ENCODE measurements at places on chromosomes 3 and 15.

DNA sequence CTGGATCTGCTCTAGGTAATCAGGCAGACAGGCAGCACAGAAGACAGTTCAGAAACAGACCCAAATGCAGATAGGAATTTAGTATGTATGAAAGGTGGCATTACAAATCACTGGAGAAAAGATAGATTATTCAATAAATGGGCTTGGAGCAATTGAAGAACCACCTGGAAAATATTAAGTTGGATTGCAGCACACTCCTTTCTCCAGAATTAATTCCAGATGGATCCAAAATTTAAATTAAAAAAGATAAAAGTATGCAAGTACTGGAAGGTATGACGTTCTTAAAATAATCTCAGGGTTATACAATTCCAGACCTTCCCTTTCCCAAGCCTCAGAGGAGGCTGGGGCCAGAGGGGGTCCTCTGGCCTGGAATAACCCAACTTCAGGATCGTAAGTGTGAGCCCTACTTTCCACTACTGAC lies 32.5 kb downstream of the HRH1 start:
- no peak for DNase-seq

DNA sequence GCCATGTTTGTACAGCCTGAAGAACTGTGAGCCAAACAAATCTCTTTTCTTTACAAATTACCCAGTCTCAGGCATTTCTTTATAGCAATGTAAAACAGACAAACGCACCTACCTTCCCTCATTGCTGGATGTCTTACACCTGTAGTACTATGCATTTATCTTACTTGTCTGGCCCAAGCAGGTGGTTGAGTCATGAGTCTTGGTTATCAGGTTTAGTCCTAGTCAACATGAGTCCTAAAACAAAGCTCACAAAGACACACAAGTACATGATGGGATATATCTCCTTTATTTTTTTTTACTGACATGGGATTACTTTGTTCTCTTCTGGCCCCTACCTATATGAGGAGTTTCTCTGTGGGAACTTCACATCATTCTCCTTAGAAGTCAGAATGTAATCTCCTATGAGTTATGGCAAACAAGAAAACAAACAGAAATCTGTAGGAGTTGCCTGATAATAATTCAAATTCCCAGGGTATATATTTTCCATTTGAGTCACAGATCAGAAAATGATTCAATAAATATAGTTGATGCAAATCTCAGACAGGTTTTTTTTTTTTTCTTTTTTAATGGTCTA lies 33.6 kb upstream of the PLSCR2 start:
- no peak for DNase-seq

GRCh38 chr15:98946301-98947255 lies 61.0 kb downstream of the PGPEP1L start:
- DNase-seq = no peak

DNA sequence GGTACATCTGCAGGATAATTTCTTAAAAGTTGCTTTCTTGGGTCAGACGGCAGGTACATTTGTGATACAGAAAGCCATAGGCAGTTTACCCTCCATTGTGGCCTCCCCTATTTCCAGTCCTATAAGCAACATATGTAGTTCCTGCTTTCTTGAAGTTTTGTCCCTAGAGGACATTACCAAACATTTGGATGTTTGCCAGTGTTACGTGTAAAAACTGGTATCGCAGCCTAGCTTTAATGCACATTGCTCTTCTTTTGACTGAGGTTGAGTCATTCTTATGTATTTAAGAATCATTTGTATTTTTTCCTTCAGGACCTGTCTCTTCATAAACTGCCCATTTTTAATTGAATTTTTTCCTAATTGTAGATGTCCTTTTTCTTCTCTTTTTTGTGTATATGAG lies 114.3 kb downstream of the DIPK2A start:
- no peak for DNase-seq

DNA sequence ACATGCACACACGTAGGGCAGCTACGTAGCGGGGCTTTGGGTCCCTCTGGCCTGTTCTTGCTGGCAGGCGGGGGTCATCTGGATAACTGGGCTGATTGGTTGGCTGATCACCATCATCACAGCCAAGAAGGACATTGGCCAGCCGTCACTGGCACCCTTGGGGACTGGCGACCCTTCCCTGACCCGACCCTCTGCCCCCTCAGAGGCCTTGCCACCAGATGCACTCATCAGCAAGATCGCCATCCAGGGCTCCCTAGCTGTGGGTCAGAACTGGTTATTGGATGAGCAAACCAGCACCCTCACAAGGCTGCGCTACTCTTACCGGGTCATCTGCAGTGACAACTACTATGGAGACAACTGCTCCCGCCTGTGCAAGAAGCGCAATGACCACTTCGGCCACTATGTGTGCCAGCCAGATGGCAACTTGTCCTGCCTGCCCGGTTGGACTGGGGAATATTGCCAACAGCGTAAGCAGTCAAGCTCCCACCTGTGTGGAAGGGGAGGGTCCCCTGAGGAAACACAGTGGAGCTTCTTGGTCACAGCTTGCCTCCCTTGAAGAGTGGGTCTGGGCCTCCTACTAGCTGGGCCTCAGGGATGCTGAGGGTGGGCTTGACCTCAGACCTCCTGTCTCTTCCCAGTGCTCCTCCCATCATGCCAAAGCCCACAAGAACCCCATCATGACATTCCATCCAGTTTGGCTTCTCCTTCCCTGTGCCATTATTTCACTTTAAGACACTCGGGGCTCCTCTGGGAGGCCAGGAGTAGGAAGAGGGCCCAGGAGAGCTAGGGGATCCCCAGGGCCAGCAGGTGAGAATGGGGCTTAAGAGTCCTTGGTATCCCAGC lies 2.4 kb downstream of the DLL4 start:
- no peak for DNase-seq

GRCh38 chr3:15331606-15332404 lies 581 bp downstream of the SH3BP5 start:
- peak; percentile 43 for DNase-seq

DNA sequence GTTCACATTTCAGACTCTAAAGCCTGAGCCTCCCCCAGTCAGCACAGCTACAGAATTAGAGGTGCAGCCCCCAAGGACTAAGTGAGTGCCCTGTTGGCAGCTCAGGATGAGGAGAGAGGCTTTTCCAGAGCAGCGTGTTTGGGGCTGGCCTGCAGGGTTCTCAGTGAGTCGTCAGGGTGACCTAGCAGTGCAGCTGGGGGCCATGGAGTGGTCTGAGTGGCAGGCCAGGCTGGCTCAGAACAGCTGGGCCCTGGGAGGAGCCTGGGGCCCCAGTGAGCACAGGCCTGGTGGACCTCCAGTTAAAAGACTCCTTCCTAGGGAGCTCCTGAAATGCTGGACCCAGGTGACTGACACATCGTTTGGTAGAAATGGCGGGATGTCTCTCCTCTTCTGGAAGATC lies 108.3 kb downstream of the SLC49A4 start:
- no peak for DNase-seq

DNA sequence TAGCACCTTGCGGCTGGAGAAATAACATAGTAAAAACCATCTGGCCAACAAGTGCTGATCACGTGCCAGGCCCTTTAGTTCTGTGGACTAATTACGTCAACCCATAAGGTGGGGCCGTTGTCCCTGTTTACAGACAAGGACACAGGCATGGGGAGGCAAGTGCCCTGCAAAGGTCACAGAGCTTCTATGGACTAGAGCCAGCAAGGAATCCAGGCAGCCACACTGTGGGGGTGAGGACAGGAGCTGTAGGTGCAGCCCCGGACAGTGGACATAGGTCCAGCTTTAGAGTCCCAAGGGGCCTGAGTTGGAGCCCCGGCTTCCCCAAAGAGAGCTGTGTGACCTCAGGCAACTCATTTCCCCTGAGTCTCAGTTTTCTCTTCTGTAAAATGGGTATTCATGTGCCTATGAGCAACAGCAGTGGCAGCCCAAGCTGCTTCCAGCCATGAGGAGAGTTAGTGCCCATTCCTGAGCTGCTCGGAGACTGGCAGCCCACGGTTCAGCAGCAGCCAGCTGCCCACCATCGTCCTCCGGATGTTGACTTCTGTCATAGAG lies 13.9 kb downstream of the CHST13 start:
- DNase-seq = no peak

DNA sequence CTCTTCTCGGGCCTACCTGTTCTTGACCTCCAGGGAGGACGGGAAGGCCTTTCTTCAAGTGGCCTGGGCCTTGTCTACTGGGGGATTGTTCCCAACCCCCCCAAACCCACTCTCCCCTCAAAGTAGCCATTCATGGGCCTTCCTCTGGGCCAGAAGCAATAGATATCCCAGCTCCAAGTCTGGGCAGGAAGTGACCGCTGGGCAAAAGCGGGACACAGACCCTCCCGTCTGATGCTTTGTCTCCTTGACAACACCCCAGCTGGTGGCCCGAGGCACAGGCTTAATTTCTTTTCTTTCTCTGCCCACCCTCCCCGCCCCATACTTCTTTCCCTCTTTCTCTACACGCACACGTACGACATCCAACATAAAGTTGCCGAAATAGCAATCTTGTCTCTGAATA lies 41.4 kb upstream of the FEZF2 start:
- DNase-seq = no peak

DNA sequence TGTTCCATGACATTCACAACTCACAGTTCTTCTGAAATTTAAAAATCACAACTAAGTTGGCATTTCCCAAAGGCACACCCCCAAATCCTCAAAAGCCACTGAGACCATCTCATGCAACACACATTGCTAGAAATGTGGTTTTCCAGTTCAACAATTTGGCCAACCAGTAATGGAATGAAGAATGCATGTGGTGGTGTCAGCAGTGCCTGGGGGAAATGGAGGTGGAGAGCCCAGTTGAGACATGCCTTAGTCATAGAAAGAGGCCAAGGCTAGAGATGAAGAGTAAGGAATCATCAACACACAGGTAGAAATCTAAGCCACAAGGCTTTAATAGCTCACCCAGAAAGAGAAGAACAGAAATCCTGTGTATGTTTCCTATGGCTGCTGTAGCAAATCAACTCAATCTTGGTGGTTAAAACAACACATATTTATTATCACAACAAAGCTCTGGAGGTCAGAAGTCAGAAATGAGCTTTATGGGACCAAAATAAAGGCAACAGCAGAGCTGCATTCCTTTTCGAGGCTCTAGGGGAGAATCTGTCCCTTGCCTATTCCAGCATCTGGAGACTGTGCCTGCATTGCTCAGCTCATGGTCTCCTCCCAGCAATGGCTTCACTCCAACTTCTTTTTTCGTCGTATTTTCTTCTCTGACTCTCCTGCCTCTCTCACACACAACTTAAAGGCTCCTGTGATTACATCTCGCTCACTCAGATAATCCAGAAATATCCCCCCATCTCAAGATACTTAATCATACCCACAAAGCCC lies 54.0 kb downstream of the SNTN start:
- no peak for DNase-seq

- no peak for DNase-seq
Measured at GRCh38 chr3:72214066-72214951, 429.4 kb upstream of the PROK2 start.

DNA sequence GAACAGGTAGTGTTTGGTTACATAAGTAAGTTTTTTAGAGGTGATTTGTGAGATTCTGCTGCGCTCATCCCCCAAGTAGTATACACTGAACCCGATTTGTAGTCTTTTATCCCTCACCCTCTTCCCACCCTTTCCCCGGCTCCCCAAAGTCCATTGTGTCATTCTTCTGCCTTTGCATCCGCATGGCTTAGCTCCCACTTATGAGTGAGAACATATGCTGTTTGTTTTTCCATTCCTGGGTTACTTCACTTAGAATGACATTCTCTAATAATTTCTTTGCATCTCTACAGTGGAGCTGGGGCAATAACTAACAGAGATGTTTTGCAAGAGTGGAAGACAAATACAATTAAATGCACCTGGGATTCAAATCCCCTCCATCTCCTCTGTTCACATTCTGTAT lies 93.2 kb downstream of the TP63 start:
- DNase-seq = no peak

DNA sequence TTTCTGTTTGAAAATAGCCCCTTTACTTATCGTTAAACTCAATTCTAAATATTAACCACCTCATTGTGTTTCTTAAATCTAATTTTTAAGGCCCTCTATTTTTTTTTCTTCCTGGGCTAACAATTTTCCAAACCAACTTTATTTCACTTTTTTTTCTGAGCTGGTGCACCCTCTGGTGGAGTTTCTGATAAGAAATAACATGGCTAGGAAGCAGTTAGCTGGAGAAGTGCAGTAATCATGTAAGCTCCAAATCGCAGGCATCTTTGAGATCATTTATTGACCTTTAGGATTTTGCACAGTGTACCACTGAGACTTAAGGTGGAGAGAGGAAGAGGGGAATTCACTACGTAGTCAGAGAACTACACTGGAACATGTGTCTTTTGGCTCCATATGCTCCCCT lies 6.4 kb downstream of the TMEM207 start:
- peak; percentile 26 for DNase-seq

All from HuH-7 (cell line).